ENCODE measurements at places on chromosomes 2 and 18.

DNA sequence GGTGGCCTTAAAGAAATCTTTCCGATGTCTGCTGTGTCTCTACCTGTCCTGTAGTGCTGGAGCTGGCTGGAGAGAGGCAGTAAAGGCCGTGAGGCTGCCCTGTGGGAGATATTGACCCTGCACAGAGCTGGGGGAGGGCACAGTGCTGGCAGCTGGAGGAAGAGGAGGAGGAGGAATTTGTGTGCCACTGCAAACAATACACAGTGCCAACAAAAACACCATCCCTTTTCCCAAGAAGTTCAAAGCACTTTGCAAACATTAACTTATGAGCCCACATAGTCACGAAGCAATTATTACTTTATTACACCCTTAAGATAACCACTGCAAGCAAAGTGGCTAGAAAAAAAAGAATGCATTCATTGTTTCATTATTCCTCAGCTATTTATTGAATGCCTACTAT, 45.0 kb upstream of the CYTIP start:
- no peak for DNase-seq

DNA sequence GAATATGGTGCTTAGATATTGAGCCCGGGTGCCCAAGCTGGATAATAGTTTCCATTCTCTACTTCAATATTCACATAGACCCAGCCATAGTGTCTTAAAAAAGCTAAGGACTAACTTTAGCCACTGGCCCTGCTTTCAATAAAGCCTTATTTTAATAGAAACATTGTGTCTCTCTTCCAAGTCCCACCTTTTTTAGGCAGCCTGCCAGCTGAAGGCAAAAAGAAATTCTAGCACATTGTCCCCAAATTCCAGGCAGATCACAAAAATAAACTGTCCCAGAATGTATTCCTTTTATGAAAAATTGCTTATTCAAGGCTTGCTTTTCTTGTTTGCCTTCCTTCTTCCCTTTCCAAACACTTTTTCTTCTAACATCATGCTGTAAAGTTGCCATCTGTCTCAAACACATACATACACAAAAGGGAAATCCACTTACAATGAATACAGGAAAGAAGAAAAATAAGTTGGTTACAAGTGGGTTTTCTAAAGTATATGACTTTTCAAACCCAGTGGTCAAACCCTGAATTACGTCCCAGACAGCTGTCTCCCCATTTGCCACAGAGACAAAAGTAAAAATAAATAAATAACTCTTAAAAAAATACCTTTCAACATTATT, 778.5 kb downstream of the BCL11A start:
- DNase-seq: no peak

GRCh38 chr2:170943041-170943440, 14.0 kb downstream of the GORASP2 start:
- no peak for DNase-seq

GRCh38 chr2:3041841-3042600, 335.6 kb downstream of the EIPR1 start:
- no peak for DNase-seq

- DNase-seq: no peak
Measured at GRCh38 chr2:45681675-45682074, 30.2 kb downstream of the PRKCE start.

DNA sequence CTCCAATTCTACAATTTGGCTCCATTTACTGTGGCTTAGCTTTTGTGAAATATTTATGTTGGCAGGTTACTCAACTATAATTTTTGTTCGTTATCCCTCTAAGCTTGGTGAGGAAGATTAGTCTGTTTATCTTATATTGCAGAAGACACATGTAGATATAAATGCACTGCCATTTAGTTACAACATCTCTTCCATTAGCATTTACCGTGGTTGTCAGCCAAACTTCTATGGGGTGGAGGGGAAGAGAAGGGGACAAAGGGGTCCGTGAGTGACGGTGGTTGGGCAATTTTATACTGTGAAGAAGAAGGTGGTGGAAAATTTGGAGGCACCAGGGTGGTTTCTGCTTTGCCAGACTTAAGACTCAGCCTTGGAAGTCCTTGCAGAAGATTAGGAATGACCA, 117.6 kb upstream of the CXCR4 start:
- no peak for DNase-seq

DNA sequence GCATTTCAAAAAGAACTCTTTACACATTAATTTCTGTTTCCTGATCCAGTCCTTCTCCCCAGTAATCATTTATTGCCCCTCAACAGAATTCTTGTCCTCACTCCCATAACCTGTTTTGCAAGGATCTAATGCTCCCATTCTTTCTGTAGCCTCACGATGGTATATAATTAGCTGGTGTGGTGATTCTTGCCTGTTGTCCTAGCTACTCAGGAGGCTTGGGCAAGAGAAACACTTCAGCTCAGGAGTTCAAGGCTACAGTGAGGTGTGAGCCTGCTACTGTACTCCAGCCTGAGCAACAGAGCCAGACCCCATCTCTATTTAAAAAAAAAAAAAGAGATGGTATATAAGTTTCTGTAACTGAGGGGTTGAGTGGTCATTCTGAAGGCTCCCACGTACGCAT, 7.7 kb upstream of the TRAPPC8 start:
- DNase-seq: no peak

DNA sequence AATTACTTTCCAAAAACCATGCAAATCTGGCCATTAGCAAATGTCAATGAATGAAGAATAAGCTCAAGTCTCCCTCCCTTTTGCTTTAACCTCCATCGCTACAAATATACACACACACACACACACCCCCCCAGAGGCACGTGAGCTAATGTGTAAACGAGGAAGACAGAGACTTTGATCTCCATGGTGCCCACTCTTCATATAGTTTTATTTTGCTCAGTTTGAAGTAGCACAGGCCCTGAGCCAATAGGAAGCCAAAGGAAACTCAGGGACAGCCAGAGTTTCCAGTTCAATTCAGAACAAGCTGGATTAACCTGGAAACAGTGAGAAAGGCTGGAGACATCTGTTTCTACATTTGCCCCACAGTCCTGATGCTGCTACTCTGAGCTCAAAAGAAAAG, 248.4 kb upstream of the MEIS1 start:
- no peak for DNase-seq

DNA sequence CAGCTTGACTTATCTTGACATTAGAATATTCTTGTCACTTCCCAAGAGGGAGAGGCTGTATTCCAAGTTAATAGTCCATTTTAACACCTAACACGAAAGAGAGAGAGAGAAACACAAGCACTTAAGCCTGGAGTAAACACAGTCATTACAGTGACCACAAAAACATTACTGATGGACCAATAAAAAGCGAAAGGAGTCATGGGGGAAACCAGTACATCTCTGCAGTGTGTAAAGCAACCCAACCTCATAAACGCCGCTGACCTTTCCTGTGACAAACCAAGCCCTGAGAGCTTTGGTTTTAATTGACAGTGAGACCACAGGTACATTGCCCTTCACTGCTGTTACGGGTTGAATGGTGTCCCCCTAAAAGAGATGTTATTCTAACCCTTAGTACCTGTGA, 78.3 kb downstream of the SMAD4 start:
- no peak for DNase-seq

DNA sequence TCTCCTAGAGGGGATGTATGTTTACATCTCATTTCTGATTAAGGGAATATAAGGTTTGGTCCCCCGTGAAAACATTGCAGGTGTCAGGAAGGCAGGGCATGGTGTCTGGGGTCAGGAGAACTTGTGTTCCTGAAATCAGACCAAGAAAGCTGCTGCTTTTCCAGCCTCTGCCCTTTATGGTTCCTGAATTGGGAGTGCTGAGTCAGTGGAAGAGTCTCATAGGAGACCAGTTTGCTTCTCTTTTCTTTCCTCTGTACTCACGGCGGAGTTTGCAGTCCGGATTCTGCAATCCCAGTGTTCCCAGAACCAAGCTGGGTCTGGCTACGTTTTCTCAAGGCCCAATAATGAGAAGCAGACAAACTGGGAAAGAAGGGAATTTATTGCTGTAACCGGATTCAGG, 5.1 kb upstream of the MARCO start:
- DNase-seq: no peak

DNA sequence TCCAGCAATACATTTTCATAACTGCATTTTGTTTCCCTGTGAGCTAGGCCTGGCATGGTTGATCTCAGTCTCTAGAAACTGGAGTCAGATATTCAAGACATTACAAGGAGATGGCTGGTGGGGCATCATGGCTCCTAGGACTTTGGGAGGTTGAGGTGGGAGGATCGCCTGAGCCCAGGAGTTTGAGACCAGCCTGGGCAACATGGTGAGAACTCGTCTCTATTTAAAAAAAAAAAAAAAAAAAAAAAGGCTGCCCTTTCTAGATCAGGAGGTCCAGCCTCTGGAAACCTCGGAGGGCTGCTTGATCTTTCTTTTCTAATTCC, 362 bp upstream of the VAMP8 start:
- no peak for DNase-seq

DNA sequence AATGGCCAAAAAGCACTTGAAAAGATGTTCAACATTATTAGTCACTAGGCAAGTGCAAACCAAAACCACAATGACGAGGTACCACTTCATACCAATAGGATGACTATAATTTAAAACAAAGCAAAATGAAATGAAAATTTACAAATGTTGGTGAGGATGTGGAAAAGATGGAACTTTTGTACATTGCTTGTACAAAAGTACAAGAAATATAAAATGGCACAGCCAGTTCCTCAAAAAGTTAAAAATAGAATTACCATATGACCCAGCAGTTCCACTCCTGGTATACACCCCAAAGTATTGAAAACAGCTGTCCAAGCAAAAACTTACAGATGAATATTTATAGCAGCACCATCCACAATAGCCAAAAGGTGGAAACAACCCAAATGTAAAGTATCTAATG, 107.8 kb upstream of the XPO1 start:
- DNase-seq: no peak

DNA sequence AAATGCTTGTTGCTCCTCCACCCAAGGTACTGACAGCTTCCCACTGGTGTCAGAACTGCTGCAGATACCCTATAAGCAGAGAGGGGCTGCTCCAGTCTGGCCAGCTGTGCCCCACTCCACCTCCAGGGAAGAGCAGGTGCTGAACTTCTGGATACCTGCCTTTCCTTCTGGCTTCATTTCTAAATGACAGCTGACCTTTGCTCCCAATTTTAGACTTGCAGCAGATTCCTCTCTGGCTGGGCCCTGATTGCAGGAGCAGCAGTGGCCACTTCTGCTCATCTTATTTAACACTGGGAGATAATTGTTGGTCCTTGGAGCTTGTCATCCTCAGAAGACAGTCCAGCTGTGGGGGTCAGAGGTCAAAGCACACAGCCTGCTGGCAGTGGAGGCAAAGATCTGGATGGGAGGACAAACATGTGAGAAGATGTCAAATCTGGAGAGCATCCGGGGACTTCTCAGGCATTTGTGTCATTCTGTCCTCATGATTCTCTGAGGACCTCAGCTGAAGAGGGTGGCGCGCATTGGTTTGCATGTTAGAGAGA, 38.9 kb downstream of the SETBP1 start:
- no peak for DNase-seq

DNA sequence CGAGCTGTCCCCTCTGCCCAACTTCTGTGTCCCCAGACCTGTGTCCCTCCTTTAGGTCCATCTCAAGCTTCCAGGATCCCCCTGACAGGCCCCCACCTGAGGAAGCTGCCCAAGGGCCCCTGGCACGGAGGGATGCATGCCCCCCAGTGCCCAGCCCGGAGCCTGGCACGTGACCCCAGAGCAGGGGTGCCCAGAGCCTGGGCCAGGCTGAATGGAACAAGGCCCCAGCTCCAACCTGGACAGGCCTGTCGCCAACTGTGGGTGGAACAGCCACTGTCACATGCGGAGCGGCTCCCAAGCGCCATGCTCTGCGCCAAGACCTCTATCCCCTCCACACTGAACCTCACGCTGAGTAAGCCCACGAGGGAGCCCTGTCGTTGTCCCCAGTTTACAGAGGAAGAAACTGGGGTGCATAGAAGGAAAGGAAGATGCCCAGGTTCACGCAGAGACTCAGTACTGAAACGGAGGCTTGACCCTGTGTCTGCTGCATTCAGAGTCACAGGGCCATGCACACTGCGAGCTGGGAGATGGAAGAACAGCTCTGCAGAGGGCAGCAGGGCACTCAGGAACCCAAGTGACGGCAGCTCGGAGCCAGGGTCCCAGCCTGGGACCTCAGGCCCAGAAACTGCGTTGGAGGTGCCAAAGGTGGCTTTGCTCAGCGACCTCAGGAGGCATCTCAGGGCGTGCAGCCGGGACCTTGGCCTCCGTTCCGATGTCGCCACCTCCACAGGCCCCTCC, 5.5 kb upstream of the ECEL1 start:
- DNase-seq: no peak

- no peak for DNase-seq
Measured at GRCh38 chr2:1862608-1863280, 118.4 kb upstream of the PXDN start.

DNA sequence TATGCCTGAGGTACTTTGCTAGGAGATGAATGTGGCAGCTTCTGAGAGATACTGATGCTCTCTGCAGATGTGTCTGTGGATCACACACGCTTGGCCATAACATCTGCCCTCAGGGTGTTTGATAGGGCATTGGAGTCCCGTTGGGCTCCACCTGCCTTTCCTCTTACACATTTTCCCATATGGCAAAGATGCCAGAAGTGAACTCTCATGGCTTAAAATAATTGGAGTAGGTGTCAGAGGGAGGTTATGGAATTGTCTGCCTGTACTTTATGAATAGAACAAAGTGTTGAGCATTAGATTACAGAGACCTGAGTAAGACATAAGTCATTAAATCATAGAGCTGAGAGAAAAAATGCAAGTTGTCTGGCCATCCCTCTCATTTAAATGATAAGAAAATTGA, 75.3 kb upstream of the PNPT1 start:
- no peak for DNase-seq

DNA sequence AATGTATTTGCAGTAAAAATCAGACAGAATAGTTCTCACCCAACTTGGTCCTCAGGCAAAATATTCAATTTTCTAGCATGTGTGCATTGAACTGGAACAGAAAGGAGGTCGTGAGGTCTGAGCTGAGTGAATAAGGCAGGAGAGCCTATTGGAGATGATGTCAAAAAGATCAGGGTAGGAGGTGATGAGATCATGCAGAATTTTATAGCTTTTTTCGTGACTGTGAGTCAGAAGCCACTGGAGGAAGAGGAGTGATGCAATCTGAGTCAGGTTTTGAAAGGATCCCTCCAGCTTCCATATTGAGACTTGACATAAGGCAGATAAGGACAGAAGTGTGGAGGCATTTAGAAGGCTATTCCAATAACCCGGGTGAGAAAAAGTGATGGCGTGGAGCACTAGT, 299.5 kb upstream of the SOX11 start:
- DNase-seq: no peak

DNA sequence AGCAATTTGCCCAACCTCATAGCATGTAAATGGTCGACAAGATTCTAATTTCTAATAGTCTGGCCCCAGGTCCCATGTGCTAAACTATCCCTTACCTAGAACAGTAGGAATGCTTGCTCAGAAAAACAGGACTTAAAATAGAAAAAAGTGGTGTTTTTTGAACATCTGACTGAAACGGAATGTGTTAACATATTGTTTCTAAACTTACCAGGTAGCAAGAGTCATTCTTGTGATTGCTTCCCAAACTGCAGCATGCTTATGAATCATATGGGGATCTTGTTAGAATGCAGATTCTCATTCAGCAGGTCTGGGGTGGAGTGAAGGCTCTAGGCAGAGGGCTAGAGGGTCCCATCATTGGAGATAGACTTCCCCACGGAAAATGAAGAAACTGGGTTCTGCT, 5.8 kb upstream of the SLC20A1 start:
- DNase-seq: no peak

- DNase-seq: no peak
Measured at GRCh38 chr2:143279672-143280071, 150.5 kb downstream of the ARHGAP15 start.

Data from stimulated activated CD4-positive, alpha-beta T cell treated with anti-CD3 and anti-CD28 coated beads, Interleukin-12 subunit alpha, Interleukin-12 subunit beta, amount 100 ng/mL, for 24 hours (primary cell).